ENCODE measurements at places on chromosomes 5 and 9.

- peak; percentile 91 for DNase-seq
These were observed at the start of gene CLPTM1L for GRCh38 chr5:1344975-1345838. TSS of gene CLPTM1L (minus strand) at chr5:1345099. CDS start at chr5:1344841, 258 bp downstream.

DNA sequence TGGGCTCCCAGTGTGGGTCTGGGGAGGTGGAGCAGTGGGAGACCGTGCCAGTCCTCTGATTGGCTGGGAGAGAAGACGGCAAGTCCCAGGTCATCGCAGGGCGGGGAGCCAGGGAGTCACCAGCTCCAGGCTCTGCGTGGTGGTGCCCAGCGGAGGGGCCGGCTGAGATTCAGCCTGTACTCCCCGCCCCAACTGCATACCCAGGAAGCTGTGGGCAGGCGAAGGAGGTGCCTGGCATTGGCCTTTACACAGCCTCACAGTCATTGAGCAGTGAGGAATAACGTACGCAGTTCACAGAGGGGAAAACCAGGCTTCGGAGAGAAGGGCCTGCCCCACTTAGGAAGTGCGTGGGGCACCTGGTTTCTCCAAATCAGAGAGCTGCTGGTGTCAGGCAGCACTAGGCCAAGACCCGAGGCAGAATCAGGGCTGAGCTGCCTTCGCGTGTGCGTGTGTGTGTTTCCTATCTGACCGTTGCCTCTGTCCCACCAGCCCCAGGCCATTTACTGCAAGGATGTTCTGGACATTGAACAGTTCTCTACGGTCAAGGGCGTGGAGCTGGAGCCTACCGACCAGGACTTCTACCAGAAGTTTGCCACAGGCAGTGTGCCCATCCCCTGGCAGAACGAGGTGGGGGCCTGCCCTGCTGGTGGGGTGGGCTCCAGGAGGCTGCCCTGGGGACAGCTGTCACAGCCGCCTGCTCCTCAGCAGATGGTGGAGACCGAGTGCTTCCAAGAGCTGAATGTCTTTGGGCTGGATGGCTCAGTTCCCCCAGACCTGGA lies 6.2 kb upstream of the PRR7 start:
- no peak for DNase-seq

DNA sequence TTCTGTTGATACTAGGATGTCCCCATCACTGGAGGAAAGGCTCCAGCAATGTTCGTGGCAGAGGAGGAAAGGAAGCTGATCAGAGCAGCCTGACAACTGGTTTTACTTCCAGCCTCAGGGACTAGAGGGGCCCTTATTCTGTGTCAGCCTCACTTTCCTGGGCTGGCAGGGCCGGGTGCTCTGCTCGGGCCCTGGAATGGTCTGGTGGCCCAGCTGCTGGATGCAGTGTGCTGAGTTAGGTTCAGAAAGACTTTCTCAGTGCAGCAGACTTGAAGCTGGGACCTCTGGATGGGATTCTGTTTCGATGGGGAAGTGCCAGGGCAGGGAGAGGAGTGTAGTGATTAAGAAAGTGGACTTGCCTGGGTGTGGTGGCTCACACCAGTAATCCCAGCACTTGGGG lies 81.0 kb downstream of the MACROH2A1 start:
- no peak for DNase-seq

DNA sequence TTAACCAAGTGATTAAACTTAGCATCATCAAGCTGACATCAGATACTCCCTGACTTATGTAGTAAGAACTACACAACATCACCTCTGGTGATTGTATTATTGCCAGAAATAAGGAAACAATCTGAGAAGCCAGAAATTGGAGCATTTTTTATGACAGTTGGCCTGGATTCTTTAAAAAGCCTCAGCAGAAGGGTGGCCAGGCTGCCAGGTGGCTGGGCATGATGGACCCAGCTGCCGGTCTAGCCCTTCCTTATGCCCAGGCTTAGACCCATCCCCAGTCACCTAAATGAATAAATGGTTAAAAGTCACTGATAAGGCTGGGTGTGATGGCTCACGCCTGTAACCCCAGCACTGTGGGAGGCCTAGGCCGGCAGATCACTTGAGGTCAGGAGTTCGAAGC lies 12.8 kb downstream of the OR1K1 start:
- DNase-seq: no peak
